ENCODE measurements at places on chromosomes 13 and 19. TPM values are rescaled to one million over a fixed set of nuclear protein-coding genes. Genes with fewer than 3 reads are reported as not detected.

The DACT3 gene
- 11.5 TPM for total RNA-seq

DNA sequence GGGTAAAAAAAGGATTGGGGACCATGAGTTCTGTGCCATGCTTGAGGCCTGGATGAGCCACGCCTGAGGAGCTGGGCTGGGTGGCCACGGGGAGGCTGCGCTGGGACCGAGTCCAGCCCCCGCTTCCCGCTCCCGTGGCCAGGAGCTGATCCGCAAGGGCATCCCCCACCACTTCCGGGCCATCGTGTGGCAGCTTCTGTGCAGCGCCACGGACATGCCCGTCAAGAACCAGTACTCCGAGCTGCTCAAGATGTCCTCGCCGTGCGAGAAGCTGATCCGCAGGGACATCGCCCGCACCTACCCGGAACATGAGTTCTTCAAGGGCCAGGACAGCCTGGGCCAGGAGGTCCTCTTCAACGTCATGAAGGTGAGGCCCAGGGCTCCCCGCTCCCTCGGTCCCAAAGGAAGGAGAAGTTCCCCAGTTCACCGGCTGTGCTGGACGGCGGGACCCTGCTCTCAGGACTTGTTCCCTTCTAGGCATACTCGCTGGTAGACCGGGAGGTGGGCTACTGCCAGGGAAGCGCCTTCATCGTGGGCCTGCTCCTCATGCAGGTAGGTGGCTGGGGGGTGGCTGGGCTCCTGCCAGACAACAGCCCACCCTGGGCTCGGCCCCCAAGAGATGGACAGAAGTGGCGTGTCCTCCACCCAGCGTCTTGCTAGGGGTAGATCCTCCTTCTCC is 18.9 kb downstream of the EVI5L start:
- no peak for DNase-seq

The CEBPA gene
- total RNA-seq: 7.3 TPM

The DCT gene
- total RNA-seq: 0.32 TPM

The CEACAM4 gene
- 0.50 TPM for total RNA-seq

DNA sequence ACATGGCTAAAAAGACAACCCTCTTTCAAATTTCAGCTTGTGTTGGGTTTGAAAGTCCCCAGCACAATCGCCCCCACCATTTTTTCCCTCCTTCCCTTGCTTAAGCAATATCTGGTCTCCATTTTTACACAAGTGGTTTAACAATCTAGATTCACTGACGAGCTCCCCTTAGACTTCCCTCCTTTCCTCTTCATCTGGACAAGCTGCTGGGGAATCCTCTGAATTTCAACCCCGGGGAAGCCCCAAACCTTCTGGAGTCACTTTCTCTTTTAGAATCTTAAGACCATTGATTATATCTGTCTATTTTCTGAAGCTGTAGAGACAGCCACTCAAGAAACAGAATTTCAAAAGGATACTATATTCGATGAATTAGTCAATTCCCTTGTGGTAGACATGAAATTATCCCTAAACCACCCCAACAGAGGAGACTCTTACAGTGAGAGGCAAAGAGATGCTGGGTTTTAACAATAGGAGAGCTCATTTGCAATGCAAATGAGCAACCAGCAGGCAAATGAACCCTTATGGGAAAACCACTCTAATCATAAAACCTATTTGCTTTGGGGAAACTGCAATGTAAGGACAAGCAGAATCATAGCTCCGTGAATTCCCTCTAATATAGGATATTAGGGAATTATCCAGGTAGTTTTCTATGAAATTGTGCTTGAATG is 78.9 kb downstream of the TEX26 start:
- no peak for DNase-seq

- no peak for DNase-seq
Measured at GRCh38 chr19:29672933-29673336, 7.7 kb downstream of the PLEKHF1 start.

- DNase-seq: no peak
Measured at GRCh38 chr13:58165617-58166016, 534.1 kb downstream of the PCDH17 start.

The CKAP2 gene
- 7.1 TPM for total RNA-seq

The PNMA8B gene
- 0.73 TPM for total RNA-seq

DNA sequence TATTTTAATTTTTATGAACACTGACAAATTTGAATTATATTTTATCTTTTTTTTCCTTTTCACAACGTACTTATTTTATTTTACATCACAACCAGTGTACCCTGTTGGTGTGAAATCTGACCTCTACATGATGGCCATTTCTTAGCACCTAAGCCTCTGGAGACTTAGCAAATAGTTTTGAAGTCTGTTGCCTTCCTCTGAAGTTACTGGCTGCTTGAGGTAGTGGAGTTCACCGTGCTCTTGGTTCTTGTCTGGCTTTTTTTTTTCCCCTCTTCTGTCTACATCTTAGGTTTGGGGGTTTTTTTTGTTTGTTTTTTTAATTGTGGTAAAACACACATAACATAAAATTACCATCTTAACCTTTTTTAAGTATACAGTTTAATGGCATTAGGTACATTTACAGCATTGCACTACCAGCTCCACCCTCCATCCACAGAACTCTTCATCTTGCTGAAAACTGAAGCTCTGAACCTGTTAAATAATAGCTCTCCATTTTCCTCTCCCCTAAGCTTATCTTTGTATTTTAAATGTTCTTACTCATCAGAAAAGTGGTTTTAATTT is 94.1 kb upstream of the MLNR start:
- DNase-seq: no peak

DNA sequence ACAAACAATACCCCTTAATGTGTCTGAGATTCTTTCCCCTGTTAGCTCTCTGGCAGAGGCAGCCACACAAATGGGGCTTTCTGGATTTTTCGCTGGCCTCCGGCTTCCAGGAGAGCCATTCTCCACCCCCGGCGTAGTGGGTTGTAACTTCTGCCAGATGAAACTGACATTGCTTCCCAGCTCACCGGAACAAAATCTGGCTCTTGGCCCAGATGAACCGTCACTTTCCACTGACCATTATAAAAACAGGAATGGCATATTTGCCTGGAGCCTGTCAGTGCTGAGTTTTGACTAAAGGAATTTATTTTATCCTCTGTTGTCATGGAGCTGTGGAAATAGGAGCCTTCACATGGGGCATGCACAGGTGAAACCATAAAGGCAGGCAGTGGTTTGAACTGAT is 120.6 kb upstream of the GPR12 start:
- no peak for DNase-seq

GRCh38 chr19:52734331-52734892 is 432 bp downstream of the ZNF611 start:
- DNase-seq: peak; percentile 66

The ATXN8OS gene
- not detected for total RNA-seq

The LYL1 gene
- total RNA-seq: 7.0 TPM

GRCh38 chr19:18741124-18742121 is 49.7 kb downstream of the COMP start:
- peak; percentile 50 for DNase-seq

DNA sequence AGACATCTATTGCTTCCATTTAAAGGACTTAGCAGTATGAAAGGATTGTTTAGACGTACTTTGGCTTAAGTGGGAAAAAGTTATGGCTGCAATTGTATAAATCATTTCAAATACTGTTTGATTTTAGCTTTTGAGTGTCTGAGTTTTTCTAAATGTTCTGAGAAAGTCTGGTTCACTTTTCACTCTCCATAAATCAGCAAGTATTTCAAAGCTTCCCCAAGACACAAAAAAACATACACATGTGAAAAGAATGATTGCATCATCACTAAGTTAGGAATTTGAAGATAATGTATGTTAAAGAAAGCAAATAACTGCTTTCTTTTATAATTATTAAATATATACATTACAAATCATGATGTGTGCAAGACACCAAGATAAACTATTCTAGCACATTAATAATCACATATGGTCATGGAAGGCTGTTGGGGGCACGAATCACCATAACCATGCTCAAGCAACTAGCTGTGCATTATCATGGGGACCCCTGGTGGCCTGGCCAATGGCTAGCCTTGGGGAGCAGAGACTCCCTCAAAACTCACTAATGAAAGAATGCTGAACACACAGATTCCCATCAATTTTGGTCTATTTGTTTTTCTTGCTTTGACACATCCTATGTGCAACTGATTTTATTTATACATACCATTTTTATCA is 111.1 kb downstream of the MIPEP start:
- no peak for DNase-seq

The ZNF529 gene
- 13.5 TPM for total RNA-seq

The YJEFN3 gene
- total RNA-seq: 2.0 TPM

- DNase-seq: no peak
Measured at GRCh38 chr19:4032436-4032835, 24.9 kb downstream of the PIAS4 start.

GRCh38 chr19:58001895-58002369 is 688 bp downstream of the ZNF606 start:
- no peak for DNase-seq

- DNase-seq: no peak
Measured at GRCh38 chr13:44812818-44813217, 176.5 kb downstream of the NUFIP1 start.

GRCh38 chr13:29756506-29756905 is 93.9 kb downstream of the UBL3 start:
- no peak for DNase-seq

DNA sequence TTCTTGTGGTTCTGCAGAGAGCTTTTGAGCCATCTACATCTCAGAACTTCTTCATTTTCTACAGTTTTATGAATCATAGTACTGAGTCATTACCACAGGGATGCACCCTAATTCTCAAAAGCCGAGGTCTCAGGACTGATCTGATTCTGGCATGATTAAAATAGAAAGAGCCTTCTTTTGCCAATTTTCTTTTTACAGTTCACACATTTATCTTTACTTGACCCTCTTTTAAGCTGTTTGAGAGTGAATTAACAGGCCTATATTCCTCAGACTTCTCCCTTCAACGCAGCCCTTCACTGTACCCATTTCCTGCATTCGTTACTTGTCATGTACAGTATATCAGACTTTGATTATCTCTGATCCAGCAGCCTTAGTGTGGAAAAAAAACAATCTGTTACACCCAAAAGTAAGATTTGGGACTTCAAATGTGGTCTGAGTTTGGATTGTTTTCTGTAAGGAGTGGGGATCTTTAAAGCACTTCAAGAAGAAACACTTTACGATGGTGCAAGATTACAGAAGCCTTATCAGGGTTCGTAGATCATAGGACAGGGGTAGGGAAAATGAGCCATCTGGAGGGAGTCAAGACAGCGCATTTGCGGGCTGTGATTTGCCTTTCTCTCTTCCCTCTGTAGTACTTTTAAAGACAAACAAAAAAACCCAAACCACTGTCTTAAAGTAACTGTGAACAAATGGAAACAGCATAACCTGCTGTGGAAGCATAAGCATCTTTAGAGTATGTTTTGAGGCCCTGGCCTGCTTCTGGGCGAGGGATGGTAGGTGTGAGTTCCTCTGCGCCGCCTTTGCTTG is 15.3 kb upstream of the GPR183 start:
- no peak for DNase-seq

- DNase-seq: no peak
Measured at GRCh38 chr19:54338521-54338920, 441 bp downstream of the LILRA4 start.

GRCh38 chr13:78364711-78365110 is 238.6 kb downstream of the POU4F1 start:
- DNase-seq: no peak

GRCh38 chr13:107866032-107866940 is 349.1 kb downstream of the LIG4 start:
- DNase-seq: no peak

The COL4A2 gene
- total RNA-seq: 94.0 TPM

DNA sequence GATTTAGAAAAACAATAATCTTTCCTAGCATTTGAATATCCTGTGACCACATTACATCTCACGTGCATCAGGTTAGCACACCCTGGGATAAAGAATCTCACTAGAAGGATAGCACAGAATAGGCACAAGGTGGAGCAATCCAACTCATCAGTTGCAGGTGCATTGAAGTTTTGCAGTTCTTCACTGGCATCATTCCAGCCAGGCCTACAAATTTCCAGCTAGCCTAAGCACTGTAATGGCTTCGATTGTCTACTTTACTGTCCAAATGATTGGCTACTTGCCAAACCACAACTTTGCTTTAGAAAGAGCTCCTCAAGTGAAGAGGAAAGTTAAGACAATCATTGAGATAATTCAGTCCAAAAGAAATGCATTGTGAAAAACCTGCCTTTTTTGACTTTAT is 89.5 kb downstream of the SPRY2 start:
- no peak for DNase-seq

GRCh38 chr13:60164234-60164889 is 634 bp upstream of the DIAPH3 start:
- no peak for DNase-seq

GRCh38 chr19:2136796-2137195 is 14.6 kb downstream of the AP3D1 start:
- DNase-seq: no peak

GRCh38 chr13:73955977-73956500 is 178.2 kb downstream of the KLF12 start:
- DNase-seq: no peak

GRCh38 chr13:39016087-39016486 is 21.8 kb downstream of the PROSER1 start:
- DNase-seq: no peak

- DNase-seq: no peak
Measured at GRCh38 chr13:39123578-39123977, 85.3 kb downstream of the NHLRC3 start.

GRCh38 chr13:112685896-112686295 is 3.9 kb upstream of the ATP11A start:
- DNase-seq: no peak

GRCh38 chr13:107192289-107192688 is 624.4 kb upstream of the ARGLU1 start:
- no peak for DNase-seq

DNA sequence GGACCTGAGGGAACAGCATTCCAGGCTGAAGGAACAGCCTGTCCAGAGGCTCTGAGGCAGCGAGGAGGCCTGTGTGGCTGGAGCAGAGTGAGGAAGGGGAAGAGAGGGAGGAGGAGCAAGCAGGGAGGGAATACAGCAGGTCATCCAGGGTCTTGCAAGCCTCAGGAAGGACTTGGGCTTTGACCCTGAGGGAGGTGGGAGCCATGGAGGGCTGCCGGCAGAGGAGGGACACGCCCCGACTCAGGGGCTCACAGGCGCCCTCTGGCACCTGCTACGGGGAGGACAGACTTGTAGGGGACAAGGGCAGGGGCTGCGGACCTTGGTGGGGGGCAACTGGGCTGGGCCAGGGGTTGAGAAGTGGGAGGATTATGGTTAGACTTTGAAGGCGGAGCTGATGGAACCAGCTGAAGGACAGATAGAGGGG is 4.7 kb downstream of the TINCR start:
- no peak for DNase-seq

The ZNF132 gene
- 3.1 TPM for total RNA-seq

GRCh38 chr19:19539698-19540063 is 1.6 kb downstream of the CILP2 start:
- no peak for DNase-seq

GRCh38 chr19:2164020-2164998 is 576 bp downstream of the DOT1L start:
- DNase-seq: no peak

- DNase-seq: no peak
Measured at GRCh38 chr13:27388241-27388640, 36.2 kb upstream of the GTF3A start.

DNA sequence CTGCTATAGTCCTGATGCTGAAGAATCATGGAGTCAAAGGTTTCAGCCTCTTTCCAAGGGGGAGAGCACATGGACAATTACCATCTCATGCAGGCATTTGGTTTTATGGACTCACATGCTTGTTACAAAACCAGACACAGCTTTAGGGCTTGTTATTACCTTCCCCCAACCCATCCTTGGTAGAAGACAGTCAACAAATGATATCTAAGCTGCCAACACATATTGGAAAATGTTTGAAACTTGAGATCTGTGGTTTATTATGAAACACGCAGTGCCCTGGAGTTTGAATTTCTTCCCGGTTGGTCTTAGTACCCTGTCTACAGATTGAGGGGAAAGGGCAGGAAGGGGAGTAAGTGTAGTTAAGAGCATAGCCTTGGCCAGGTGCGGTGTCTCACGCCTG is 12.5 kb upstream of the CYP2A6 start:
- no peak for DNase-seq

Data from heart left ventricle (tissue), 16 donors.